ENCODE measurements at places on chromosomes 12 and 14. TPM values are rescaled to one million over a fixed set of nuclear protein-coding genes. Genes with fewer than 3 reads are reported as not detected.

DNA sequence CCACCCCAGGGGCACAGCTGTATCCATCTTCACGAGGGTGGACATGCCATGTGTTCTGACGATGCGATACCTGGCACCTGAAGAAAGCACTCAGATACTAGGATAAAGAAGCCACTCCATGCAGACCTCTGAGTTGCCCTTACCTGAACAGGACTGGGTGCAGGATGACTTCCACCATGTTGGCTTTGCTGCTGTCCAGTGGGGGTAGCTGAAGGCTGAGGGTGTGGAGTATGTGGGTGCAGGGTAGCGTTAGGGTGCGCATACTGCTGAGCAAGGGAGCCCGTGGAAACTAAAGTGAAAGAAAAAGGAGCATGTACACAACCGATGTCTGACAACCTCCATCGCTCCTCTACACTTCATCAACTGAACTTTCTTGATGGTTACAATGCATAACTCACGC, 51.3 kb downstream of the SH2B3 start:
- no peak for DNase-seq

The COL2A1 gene
- total RNA-seq = not detected

The VWF gene
- 304 TPM for total RNA-seq

- DNase-seq = no peak
These were observed 104.8 kb downstream of the DUSP6 start for GRCh38 chr12:89247541-89247942.

DNA sequence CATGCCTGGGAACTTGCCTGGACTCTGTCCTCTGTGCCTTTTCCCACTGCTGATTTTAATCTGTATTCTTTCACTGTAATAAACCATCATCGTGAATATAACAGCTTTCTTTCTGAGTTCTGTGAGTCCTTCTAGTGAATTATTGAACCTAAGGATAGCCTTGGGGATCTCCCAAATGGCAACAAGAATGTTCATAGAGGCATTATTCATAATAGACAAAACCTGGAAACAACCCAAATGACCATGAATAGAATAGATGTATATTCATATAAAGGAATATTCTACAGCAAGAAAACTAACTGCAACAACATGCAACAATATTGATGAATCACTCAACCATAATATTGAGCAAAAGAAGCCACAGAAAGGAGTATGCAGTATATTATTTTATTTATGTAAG, 44.7 kb upstream of the CEP83 start:
- no peak for DNase-seq

DNA sequence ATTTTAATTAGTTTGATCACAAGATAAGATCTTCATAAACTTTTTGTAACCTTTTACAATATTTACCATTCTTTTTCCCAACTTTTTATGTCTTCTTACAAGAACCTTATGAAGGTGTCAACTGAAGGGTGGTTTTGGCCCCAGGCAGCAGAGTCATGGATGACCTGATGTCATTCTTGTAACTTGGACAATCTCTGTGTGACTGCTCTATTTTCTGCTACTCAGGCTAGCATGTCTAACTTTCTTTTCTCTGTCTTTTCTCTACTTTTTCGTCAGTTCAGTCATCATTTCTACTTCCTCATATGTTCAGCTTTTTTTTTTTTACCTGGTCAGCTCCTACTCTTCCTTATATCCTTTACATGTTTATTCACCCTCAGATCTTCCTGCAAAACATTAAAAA, 150.7 kb upstream of the PTPRQ start:
- DNase-seq = no peak

- no peak for DNase-seq
These were observed 50.1 kb downstream of the SLC25A21 start for GRCh38 chr14:37122288-37122687.

The EXOC3L4 gene
- total RNA-seq = 0.16 TPM

DNA sequence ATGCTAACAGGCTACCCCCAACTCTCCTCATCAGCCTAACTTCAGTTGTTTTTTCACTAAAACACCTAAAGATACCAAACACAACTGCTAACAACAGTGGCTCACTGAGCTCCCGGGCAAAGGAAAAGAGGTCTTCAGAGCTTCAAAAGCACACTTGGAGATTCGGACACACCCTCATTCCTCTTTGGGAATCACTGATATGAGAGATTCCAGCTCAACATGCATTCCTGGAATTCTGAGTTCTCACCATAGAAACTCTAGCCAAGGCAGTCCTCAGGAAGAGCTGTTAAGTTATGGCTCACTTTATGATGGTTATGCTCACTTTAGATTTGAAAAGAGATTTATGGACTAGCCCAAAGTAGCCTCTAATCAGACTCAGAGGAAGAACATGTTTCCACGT, 40.1 kb downstream of the STXBP6 start:
- DNase-seq = no peak

DNA sequence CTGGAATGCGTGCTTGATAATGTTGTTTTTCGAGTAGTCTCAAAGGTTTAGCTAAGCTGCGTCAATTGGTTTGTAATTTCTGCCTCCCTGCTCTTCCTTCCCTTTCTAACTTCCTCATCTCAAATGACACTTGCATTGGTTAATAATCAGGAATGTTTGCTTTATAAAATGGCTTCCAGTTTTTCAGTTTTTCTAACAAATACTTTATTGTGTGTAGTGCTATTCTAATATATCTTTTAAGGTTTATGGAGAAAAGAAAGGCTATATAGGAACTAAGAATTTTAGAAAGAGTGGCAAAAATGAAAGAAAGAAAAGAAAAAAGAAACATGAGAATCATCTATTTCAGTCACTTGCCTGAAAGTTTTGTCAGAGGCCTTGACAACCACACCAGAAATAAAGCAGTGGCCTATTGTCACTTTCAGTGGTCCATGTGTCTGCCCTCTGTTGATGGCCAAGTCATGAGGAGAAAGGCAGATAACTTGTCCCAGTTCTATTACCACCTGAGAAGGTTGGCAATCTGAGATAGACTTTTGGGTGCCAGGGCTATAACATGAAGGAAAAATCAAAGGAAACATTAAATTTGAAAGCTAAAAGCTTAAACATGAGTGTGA, 221.9 kb upstream of the KITLG start:
- no peak for DNase-seq

GRCh38 chr14:59511916-59512575, 27.7 kb downstream of the JKAMP start:
- DNase-seq = no peak

DNA sequence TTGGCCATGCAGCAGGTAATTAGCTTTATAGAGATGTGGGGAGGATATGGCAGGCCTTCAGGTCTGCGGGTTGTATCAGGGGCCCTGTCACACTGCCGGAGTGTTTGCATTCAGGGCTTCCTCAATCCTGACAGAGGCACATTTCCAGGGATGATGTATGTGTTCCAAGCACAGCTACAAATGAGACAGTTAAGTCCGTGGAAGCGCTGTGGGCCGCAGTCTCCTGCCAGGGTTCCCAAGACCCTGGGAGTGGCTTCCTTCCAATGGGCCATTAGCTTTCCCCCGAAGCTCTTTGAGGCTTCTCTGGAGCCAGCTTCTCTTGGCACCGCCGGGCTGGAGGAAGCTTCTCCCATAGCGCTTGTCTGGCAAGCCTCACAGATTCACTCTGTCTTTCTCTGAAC, 1524.7 kb upstream of the TMEM132C start:
- no peak for DNase-seq

The KCNA5 gene
- 2.7 TPM for total RNA-seq

DNA sequence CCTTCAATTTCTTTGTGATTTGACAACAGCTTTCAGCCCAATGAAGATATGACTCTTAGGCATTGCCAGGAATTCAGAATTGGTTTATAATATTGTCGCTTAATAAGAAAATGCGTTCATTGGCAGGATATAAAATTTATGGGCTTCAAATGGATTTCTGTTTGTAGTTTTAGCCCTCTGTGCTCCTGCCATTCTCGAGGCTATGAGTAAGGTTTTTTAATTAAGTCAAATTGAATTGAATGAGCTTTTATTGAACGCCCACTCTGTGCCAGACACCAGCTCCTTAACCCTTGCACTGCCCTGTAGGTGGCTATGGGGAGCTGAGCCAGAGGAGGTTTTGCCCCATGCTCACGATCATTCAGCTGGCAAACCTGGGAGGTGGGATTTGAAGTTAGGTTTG, 115.1 kb downstream of the SLC25A47 start:
- DNase-seq = no peak

The CEBPE gene
- total RNA-seq = not detected

DNA sequence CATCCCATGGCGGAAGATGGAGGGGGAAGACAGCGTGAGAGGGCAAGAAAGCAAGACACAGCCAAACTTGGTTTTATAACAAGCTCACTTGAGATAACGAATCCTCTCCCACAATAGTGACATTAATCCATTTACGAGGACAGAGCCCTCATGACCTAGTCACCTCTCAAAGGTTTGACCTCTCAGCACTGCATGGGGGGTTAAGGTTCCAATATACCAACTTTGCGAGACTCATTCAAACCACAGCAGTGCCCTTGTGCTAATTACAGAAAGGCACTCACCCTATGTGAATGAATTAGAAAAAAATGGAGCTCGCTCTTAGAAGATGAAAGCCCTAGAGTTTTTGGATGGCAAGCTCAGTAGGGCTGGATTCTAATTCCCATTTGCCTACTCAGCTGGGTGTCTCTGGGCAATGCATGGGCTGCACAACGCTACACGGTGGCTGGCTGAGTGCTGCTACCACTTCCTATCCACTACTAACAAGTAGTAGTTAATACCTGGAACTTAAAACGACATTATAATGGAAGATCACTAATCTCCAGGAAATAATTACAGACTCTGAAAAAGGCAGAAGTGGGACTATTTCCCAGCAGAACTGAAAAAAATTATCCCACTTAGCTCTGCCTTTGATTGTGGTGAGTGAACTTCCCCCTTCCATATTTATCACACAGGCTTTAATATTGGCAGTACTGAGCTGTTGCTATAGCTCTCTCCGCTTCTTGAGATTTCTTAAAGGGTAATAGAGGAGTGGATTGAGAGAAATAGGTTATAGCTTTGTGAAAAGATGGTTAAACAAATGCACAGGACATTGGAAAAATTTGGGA, 27.5 kb downstream of the TESPA1 start:
- no peak for DNase-seq

The CAPS2 gene
- 12.6 TPM for total RNA-seq

The CMKLR1 gene
- 24.0 TPM for total RNA-seq

- no peak for DNase-seq
These were observed 466.9 kb upstream of the RGS6 start for GRCh38 chr14:71465316-71465715.

GRCh38 chr12:47021298-47021697, 58.1 kb upstream of the PCED1B start:
- peak; percentile 21 for DNase-seq

The CNPY2 gene
- 42.9 TPM for total RNA-seq

The BCL2L14 gene
- total RNA-seq = not detected

The GPR84 gene
- total RNA-seq = not detected

DNA sequence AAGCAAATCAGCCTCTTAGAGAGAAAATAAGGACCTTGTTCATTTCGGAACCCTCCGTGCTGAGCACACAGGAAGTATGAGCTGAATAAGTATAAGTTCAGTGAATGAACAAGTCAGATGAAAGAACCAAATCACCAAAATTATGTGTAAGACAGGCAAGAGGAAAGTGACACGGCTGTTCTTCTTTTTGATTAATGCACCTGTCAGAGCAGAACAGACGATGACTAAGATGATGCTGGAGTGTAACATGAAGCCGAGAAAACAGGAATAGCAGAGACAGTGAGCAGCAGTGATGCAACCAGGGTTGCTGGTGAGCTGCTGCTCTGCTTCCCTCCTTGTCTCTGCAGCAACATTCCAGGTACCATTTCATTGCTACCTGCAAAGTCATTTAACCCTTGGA, 861.1 kb downstream of the GALC start:
- no peak for DNase-seq

- DNase-seq = peak; percentile 3
These were observed 702.7 kb downstream of the TMTC2 start for GRCh38 chr12:83389237-83389996.

- DNase-seq = no peak
These were observed 34.7 kb upstream of the DNM1L start for GRCh38 chr12:32644431-32644830.

DNA sequence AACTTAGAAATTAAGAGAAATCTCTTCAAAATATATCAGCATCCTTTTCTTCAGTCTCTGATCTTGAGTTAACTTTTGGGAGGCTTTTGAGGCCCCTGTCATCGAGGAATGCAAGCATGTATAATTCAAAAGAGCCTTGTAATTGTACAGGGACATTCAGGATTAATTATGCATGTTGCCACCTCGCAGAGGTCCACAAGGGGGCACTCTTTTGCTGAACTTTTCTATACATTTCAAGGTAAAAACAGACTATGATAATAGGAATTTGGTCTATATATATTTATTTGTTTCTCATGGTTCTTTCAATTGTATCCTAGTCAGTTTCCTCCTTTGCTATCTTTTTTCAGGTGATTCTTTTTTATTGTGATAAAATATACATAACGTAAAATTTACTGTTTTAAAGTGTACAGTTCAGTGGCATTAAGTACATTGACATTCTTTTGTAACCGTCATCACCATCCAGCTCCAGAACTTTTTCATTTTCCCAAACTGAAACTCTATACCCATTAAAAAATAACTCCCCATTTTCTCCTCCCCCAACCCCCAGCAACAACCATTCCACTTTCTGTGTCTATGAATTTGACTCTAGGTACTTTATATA, 47.0 kb upstream of the SLC2A13 start:
- peak; percentile 38 for DNase-seq

- no peak for DNase-seq
These were observed 399.6 kb downstream of the KCNH5 start for GRCh38 chr14:62645649-62646048.

DNA sequence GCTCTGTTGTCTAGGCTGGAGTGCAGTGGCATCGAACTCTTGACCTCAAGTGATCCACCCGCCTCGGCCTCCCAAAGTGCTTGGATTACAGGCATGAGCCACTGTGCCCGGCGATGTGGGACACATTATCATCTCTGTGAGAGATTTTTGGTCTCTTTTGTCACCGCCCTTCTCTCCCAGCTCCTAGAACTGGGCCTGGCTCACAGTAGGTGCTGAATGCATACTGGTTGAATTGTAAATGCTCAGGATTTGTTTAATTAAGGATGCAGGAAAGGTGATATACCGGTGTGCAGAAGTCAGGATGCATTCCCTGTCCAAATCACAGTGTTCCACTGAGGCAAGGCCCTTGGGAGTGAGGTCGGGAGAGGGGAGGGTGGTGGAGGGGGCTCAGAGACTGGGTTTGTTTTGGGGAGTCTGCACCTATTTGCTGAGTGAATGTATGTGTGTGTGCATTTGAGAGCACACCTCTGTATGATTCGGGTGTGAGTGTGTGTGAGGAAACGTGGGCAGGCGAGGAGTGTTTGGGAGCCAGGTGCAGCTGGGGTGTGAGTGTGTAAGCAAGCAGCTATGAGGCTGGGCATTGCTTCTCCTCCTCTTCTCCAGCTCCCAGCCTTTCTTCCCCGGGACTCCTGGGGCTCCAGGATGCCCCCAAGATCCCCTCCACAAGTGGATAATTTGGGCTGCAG, 1.0 kb upstream of the KRT18 start:
- no peak for DNase-seq

Data from heart right ventricle (tissue), 16 donors.